ENCODE measurements at places on chromosomes 12 and 14.

DNA sequence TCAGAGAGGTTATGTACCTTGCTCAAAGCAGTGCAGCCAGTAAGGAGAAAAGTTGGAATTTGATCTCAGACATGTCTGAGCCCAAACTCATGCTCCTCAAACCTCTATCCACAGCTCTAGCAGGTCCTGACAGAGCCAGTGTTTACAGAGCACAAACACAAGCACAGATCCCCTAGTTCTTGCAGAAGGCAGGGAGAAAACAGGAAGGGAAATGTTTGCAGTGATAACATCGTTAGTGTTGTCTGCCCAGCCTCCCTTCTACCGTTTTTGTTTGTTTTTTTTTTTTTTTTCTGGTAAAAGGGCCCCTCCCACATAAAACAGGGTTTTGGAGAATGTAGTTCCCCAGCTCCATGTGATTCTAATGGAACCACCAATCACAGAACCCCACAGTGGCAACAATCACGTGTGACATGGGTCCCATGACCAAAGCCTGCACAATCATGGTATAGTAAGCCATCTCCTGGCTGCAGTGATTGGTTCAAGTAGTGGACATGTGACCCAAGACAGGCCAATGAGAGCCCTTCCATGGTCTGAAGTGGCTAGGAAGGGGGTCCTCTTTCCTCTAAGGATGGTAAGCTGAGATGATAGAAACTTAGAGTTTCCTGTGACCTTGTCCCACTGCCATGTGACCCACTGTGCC is 513.4 kb downstream of the MED13L start:
- DNase-seq, result no peak

DNA sequence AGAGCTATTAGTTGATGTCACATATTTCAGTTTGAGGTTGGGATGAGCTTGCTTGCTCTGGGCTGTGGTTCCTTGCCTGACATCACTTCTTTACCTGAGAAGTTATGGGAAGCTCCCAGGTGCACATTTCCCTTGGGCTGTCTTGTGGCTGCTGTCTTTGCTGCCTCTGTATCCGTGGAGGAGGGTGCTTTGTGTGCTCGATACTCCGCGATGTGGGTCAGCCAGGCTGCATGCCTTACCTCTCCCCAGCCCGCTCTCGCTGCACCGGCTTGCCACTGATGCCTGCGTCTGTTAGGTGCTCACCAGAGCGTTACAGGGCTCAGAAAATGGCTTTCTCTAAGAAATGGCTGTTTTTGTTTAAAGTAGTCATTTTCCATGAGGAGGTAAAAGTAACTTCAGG is 19.6 kb downstream of the PELI2 start:
- no peak for DNase-seq

DNA sequence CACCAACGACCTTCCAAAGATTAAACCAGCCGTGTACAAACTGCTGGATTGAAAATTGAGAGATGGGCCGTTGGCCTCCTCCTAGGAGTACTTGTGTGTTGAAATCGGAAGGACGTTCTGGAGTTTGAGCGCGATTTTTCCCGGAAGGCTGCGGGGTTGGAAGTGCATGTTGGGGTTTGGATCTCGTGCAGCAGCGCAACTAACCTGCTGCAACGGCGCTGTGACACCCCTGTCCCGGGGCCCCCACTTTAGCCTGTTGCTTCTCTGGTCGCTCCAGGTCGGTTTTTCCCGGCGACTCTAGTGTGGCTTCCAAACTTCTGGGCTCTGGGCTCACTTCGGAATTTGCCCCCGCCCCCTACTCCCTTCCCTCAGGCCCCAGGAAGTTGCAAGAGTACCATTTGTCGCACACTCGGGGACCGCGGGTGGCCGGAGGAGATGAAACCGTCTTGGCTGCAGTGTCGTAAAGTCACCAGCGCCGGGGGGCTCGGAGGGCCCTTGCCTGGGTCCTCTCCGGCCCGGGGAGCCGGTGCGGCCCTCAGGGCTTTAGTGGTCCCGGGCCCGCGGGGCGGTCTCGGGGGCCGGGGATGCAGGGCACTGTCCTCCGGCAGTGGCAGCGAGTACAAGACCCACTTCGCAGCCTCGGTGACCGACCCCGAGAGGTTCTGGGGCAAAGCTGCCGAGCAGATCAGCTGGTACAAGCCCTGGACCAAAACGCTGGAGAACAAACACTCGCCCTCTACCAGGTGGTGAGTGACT is at the start of gene ACSS3:
Gene ACSS3, plus strand, starts transcription at position 394 of the 756 bp plus-strand sequence. Its CDS starts 42 bp downstream, at position 436.
- no peak for DNase-seq

DNA sequence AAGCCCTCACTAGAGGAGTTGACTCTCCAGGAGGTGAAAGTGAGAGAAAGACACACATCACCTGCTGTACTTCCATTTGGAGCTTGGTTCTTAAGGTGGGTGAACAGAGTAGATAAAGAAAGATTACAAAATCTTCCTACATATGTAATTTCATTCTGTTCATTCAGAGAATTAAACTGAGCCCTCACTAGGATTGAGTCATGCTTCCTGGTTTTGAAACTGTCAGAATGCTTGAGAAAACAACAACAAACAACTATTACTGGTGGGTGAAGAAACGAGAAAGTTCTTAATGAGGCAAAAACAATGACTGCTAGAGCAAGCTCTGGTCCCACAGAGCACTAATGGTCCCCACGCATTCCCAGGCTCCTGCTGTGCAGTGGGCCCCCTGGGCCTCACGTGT is 841.7 kb downstream of the VRK1 start:
- no peak for DNase-seq

DNA sequence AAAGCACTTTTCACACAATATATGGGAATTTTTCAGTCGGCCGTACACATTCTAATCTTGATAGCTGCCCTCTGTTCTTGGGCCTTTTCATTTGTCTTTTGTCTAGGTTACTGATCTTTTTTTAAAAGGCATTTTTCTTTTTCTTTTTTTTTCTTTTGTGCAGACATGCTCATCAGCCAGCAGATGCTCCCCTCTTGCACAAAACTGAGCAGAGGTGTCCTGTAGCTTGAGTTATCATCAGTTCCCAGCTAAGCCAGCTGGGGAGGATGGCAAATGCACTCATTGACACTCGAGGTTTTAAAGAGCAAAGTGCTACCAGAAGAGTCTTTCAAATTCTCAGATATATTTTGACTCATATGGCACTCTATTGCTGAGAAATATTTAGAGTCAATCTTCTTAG is 913.9 kb upstream of the SEL1L start:
- no peak for DNase-seq

DNA sequence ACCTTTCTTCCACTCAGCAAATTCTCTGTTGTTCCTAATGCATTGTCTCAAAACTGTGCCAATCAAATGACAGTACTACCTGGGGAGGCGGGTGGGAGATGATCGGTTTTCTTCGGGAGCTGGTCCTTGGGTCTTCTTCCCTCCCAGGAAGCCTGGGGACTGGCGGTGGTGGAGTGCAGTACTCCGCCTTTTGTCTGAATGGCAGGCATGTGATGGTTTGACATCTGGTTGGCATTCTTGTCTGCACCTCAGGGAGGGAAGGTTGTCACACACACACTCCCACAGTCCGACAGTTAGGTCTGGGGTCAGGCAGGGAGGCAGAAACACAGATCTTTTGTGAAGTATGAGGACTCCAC is 114.8 kb downstream of the SNAPC1 start:
- DNase-seq, result no peak

DNA sequence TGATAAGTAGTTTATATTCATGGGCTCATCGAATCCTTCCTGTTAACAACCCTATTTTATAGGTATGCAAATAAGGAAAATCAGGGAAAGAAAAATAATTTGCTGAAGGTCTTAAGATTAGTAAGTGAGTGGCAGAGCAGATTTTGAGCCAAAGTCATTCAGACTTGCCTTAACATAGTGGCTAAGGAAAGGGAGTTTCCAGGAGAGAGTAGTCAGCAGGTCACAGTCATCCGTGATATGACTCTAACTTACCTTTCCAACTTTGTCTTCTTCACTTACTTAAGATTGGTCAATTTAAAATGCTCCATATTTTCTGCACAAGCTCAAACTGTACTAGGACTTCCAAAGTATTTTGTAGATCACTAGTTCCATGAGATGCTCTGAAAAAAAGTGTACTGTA is 46.6 kb downstream of the AKAP6 start:
- DNase-seq, result no peak

DNA sequence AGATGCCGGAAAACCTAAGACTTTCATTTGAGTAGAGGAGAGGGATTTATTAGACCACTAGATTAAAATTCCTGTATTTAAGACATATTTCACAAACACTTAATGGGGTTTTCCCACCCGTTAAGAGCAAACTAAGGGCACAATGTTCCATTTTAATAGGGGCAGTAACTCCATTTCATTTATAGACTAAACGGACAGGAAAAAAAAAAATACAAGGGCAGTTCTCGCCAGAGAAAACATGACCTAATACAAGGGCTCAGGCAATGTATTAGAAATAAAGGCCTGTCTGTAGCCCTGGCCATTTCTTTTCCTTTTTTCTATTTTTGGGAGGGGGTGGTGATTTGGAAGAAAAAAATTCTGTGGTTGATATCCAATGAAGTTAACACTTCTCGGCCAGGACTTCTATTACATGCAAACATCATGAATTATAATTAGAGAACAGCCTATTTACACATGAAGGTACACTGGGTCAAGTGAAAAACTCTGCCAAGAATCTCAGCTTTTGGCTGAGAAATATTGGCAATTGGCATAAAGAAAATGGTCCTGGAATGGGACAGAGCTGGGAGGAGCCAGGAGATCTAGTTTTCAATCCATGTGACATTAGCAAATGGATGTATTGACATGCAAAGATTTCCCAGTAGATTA is 641.1 kb upstream of the TBX3 start:
- DNase-seq, result no peak

- no peak for DNase-seq
These were observed 19.6 kb upstream of the NXPH4 start for GRCh38 chr12:57196956-57197355.

GRCh38 chr14:77220246-77221017 is 38.8 kb downstream of the TMEM63C start:
- no peak for DNase-seq

DNA sequence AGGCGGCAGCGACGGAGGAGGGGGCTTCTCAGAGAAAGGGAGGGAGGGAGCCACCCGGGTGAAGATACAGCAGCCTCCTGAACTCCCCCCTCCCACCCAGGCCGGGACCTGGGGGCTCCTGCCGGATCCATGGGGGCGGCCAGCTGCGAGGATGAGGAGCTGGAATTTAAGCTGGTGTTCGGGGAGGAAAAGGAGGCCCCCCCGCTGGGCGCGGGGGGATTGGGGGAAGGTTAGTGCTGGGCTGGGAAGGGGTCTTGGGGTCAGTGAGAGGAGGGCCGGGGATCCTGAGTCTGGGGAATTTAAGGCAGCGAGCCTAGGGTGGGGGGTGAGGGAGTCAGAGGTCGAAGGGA is 203 bp downstream of the NFATC4 start:
- DNase-seq, result no peak

- peak; percentile 77 for DNase-seq
These were observed 3.3 kb upstream of the CIPC start for GRCh38 chr14:77094672-77095284.

- DNase-seq, result no peak
These were observed 133.7 kb downstream of the PRIMA1 start for GRCh38 chr14:93654599-93654998.

DNA sequence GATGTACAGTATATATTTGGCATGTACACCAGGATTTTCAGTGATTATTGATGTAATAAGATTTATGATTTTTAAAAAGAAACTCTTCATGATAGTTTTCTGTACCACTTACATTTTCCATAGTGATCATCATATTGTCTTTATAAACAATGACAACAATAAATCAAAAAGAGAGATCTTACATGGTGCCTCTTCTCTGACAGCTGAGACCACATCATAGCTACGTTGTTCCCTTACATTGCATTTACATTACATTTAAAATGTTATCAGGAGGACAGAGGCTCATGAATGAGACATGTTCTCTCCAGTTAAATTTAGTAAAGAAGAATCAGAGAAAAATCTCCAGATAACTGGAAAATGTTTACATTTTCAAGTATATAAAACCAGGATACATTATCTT is 112.4 kb downstream of the PRKCH start:
- DNase-seq, result no peak

DNA sequence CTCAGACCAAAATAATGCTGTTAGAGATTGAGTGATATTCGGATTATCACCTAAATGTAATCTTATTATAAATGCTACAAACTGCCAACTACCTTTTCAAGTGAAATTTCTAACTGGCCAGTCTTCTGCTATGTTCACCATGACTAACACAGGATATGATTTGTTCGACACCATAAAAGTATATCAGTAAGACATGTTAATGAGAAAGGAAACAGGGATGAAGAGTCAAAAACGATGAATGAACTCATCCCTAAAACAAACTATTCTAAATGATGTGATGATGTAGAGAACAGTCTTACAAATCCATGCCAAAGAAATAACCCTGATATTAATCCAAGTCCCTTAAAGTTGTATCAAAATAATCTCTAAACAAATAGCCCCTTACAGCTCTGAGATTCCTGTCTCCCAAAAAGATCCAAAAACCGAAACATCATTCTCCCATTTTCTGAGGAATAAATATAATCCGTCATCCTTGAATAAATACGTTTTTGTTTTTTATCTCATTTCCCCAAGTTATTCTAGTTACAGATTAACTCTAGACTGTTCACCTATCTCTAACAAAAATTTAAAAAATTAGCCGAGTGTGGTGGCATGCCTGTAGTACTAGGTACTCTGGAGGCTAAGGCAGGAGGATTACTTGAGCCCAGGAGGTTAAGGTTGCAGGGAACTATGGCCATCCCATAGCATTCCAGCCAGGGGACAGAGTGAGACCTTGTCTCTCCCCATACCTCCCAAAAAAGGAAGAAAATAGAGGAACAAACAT is 9.1 kb downstream of the SCAF11 start:
- DNase-seq, result no peak

GRCh38 chr14:68173227-68173972 is 353.8 kb downstream of the RAD51B start:
- DNase-seq, result no peak

- DNase-seq, result peak; percentile 37
These were observed 1.0 kb downstream of the DGKA start for GRCh38 chr12:55931780-55932550.

- DNase-seq, result no peak
These were observed 43.5 kb downstream of the CMKLR1 start for GRCh38 chr12:108295641-108296040.

DNA sequence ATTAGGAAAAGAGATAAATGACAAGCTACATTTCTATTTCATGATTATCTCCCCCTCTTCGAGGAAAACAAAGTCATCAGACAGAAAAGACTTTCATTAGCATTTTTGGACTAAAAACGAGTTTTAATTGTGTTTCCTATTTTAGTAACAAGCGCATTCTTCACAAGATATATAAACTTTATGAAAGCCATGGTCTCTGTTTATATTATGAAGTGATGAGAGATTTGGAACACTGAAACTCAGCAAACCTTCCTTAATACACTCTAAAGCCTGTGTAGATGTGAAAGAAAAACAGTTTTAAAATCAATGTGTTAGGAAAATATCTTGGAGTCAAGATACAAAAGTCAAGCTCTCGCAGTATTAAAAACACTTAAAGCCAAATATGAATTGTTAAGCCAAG is 539.1 kb downstream of the LRFN5 start:
- DNase-seq, result no peak

GRCh38 chr12:6065131-6065862 is 59.2 kb downstream of the VWF start:
- no peak for DNase-seq

Measured in stimulated activated CD4-positive, alpha-beta T cell treated with anti-CD3 and anti-CD28 coated beads, Interleukin-4, amount 100 ng/mL, for 1 hour (primary cell).